ENCODE measurements at places on chromosomes 1 and 21.

GRCh38 chr1:166322470-166322869 is 155.7 kb upstream of the FAM78B start:
- DNase-seq = no peak

- no peak for DNase-seq
These were observed 71.6 kb upstream of the RUNX1 start for GRCh38 chr21:35120631-35121180.

DNA sequence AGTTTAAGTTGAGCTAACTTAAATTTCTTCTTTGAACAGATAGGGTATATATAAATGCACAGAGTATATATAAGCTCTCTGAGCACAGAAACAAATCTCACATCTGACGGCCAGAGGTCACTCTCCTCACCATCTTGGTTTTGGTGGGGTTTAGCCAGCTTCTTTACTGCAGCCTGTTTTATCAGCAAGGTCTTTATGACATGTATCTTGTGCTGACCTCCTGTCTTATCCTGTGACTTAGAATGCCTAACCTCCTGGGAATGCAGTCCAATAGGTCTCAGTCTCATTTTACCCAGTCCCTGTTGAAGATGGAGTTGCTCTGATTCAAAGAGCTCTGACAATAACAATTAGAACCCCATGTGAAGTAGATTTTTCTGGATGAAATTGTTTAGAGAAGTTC is 1.6 kb upstream of the MOV10 start:
- no peak for DNase-seq

GRCh38 chr1:98817821-98818220 is 156.3 kb downstream of the SNX7 start:
- DNase-seq = no peak

DNA sequence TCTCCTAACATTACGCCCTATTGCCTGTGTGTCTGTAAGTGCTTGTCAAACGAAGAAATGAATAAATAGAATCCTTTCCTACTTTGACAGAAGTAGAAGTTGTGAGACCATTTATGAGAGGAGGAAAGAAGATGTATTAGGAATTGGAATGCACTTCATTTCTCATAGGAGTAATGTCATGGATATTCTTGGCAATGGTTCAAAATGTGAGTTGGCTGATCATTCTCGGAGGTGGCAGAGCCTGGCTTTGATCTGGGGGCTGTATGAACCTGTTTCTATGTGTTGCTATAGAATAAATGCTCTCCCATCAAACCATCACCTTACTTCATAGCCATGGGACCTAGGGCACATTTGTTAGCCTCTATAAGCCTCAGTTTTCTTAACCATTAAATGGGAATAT is 10.1 kb upstream of the SERBP1 start:
- DNase-seq = no peak

DNA sequence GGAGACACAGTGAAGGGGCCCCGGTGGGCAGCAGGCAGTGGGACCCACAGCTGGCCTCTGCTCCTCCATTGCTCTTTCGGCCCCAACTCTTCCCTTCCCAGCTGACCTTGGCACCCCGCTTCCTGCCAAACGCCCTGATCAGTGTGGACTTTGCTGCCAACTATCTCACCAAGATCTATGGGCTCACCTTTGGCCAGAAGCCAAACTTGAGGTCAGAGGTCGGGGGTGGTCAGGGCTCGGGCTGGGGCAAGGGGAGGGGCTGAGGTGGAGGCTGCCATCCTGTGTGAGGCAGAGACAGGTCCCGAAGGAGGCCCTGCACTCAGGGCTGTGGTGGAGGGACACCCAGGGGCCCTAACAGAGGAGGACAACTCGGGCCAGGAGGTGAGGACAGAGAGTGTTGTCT is 13.7 kb downstream of the PODN start:
- DNase-seq = no peak

DNA sequence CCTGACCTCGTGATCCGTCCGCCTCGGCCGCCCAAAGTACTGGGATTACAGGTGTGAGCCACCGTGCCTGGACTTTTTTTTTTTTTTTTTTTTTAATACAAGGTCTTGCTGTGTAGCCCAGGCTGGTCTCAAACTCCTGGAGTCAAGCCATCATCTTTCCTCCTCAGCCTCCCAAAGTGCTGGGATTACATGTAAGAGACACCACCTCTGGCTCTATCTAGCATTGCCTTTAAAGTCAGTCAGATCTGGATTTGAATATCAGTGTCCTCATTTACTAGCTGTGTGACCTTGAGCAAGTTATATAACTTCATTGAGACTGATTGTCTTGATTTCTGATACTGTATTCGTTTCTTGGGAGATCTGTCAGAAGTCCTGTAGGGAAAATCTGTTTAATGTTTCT is 6.6 kb downstream of the MAP3K21 start:
- no peak for DNase-seq

DNA sequence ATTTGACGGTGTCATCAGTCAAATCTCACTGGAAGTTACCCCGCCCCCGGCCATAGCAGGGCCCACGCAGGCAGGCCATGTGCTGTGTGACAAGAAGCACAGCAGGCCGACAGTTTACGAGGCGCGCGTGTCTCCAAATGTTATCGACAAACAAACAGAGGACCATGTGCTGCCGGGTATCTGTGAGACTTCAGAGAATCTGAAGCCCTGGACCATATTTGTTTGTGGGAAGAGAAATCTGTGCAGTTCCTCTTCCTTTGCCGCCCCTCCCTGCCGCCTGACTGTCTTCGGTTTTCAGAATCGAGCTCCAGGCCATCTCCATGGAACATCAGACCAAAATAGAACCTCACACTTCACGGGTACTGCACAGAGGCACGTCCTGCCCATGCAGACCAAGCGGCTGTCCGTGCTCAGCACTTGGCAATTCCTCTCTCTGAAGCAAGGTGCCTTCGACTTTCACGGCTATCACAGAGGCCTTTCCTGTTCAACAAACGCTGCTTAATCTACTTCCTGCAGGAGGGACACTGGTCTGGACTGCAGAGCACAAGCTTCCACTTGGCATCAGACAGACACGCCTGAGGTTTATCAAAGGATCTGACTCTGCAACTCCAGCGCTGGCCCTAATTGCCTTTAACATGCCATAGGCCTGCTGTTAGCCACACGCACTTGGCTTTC is 135.7 kb upstream of the KRTAP19-8 start:
- no peak for DNase-seq

GRCh38 chr1:181089017-181089675 is 646 bp downstream of the IER5 start:
- DNase-seq = no peak

GRCh38 chr21:16280686-16281091 is 550.9 kb downstream of the USP25 start:
- DNase-seq = no peak
